ENCODE measurements at places on chromosomes 2 and 18.

DNA sequence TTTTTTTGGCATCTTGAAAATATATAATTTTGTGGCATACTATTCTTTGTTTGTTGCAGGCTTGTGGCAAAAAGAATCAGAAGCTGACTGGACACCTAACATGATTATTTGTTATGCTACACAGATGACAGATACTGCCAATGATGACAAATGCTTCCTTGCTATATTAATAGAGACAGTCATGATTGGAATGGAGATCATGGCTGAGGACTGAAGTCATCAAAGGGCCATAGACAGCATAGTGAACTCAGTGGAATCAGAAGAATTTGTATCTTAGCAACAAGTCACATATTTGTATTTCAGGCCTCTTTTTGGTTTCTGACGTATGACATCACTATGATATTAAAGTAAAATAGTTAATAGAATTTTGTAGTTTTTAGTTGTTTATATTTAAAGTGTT, 1003.8 kb upstream of the DDX18 start:
- DNase-seq: no peak

- DNase-seq: no peak
Measured at GRCh38 chr2:102664471-102664909, 45.1 kb downstream of the SLC9A2 start.

GRCh38 chr2:223043164-223043941, 8.6 kb upstream of the KCNE4 start:
- DNase-seq: no peak

- no peak for DNase-seq
Measured at GRCh38 chr2:241112592-241112991, 10.5 kb upstream of the MTERF4 start.

GRCh38 chr2:28185891-28186290, 206.8 kb upstream of the FOSL2 start:
- no peak for DNase-seq

GRCh38 chr2:105744091-105744908, 412 bp upstream of the NCK2 start:
- DNase-seq: peak; percentile 43

GRCh38 chr2:214865400-214865799, 55.9 kb upstream of the BARD1 start:
- DNase-seq: no peak

- DNase-seq: no peak
Measured at GRCh38 chr18:44805643-44806042, 125.0 kb downstream of the SETBP1 start.

GRCh38 chr2:182019731-182020130, 34.1 kb downstream of the PPP1R1C start:
- no peak for DNase-seq

DNA sequence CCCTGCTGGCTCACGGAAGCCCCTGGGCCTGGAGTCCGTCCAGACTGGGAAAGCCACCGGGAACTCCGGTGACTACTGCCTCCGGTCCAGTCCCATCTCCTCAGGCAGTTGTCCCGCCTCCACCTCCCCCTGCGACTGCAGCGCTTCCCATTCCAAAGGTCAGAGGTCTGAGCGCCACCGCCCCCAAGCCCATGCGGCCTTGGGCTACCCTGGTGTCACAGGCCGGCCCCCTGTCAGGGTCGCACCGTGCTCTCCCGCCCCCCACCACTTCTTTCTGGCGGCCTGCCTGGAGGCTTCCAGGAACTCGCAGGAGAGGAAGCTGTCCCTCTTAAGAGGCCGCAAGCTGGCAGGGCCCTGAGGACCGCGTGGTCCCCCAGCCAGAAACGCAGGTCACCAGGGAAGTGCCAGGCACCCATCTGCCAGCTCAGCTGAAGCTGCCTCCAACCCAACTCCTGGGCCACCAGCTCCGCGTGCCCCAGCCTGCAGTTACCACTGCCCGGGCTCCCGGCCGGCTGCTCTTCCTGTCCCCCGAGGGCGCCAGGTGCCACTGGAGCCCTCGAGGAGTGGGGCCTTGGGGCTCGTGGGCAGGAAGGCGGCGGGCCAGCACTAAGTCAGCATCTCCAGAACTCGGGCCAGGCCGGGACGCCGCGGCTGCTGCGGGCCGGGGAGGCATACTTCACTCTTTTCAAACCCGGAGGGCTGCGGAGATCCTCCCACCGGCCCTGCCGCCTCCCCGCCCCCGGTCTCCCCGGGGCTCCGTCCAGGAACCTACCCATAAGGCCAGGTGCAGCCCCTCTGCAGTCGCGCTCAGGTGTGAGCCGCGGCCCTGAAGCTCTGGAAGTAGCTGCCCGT, 83.3 kb upstream of the POMC start:
- peak; percentile 59 for DNase-seq

GRCh38 chr2:43265421-43265820, 39.0 kb upstream of the ZFP36L2 start:
- DNase-seq: peak; percentile 87

GRCh38 chr2:156356014-156356754, 23.7 kb upstream of the NR4A2 start:
- no peak for DNase-seq

DNA sequence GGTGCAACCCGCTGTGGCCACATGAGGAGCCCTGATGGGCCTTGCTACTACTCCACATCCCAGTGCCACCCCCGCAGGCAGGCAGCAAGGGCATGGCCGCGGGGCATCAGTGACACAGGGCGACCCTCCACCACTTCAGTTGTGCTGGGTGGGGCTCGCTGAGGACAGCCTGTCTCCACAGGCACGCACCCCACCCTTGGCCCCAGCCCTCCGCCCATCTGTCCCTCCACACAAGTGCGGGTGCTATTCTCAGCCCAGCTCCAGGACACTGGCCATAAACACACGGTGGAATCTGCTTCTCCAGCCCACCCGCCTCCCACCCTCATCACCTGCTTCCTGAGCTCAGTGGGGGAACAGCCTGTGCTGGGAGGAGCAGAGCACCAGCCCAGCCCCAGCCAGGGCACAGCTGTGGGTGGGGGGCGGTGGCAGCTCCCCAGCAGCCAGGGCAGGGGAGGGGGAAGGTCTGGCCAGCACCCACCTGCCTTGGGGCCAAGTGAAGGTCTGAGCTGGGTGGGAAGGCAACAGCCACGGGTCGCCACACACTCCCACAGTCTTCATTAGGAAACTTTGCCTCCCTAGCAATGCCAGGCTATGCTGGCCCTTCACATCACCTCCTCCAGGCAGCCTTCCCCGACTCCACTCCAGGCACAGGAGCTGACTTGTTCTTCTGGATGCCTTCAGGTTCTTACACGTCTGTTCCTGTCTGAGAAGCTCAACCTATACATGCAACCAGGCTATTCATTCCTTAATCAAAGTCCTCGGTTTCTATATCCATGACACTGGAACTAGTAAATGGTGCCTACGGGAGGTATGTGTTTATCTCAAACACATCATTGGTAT, 16.5 kb downstream of the BIN1 start:
- DNase-seq: no peak

DNA sequence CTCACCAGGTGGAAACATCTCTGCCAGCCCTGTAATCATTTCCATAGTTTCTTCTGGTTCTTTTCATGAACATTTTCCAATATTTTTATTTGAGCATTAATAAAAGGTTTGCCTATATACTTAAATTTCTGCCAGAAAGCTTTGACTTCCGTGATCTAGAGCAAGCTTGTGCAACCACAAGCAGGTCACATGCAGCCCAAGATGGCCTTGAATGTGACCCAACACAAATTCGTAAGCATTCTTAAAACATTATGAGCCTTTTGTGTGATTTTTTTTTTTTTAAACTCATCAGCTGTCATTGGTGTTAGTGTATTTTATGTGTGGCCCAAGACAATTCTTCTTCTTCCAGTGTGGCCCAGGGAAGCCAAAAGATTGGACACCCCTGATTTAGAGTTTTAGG, 51.6 kb downstream of the NEDD4L start:
- DNase-seq: no peak

DNA sequence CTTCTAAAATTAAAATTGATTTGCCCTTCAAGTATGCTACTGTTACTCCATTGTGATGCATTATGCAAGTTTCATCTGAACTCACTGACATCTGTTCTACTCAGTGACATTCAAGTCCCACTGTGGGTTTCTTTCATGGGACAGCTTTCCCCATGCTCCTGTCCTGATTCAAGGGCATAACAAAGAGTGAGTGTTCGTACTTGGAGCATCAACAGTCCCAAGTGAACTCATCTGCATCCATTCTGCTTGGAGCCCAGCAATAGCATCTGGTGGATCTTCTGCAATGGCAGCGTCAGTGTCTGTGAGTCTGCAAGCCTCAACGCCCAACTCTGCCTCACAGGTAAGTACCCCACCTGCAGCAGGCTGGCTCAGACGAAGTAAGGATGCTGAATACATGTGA, 27.5 kb downstream of the BUB1 start:
- no peak for DNase-seq

- no peak for DNase-seq
Measured at GRCh38 chr2:95382686-95383634, 19.5 kb upstream of the FAHD2A start.
